ENCODE measurements at places on chromosomes 5 and 9.

GRCh38 chr5:140801494-140801841, 611 bp downstream of the PCDHA3 start:
- DNase-seq: no peak

DNA sequence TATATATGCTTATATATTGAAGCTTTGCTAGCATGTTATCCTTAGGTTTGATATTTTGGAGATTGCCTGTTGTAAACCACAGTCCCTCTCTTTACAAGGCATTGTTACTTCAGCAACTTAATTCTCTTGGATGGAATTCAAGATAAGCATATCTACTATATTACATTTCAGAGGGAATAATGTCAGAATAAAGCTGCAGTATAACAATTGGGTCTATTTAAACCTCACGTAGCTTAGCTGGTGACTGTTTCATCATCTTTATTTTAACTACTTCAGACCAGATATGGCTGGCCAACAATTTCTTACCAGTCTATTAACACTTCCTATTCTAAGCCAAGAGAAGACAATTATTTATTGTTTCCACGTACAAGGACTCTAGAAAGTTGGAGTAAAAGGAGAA, 27.1 kb downstream of the ZCCHC10 start:
- no peak for DNase-seq

DNA sequence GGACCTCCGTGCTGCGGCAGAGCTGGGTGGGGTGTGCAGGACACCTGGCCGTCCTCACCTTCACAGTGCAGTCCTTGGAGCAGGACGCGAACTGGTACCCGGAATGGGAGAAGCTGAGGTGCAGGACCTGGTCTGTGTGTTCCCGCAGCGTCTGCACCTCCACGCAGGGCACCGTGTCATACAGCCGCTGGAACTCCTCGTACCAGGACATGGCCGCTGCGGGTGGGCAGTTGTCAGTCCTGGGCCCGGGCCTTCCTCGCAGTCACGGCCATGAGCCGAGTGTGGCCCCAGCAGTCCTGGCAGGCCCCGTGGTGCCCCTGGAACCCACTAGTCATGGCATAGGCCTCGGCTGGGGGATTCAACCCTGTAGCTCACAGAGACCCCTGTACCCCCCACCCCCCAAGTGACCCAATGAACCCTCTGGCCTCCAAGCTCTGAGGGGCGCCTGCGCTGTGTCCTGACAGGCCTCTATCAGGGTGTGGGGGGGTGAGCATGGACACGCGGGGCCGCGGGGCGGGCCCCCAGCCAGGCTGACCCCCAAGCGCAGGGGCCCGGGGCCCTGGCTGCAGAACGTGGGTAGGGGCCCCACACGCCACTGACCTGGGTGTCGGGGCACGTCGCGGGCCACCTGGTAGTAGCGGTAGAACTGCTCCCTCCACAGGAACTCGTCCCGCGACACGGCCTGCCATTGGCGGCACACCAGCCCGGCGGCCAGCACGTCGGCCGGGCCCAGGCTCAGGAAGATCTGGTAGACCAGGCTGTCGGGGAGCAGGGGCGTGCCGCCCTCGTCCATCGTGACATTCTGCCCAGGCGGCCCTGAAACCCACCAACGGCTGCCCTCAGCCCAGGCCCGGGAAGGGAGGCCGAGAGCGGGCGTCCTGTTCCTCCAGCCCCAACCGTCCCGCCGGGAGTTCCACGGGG, 987 bp downstream of the FBXW5 start:
- DNase-seq: peak; percentile 79

DNA sequence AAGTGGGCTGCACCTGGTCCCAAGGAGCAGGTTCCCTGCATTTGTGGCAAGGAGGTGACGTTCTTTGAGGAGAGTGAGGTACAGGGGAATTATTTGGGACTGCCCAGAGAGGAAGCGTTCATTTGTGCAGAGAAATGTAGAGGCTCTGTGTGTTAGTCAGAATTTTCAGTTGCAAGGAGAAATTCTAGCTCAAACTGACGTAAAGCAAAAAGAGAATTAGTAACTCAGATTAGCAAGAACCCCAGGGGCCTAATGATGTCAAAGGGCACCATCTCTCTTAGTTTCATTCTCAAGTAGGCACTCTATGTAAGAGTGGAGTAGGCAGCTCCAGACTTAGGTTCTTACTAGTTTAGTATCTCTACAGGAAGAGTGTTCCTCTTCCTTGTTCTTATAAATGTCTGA, 2.4 kb upstream of the TXN start:
- DNase-seq: no peak

DNA sequence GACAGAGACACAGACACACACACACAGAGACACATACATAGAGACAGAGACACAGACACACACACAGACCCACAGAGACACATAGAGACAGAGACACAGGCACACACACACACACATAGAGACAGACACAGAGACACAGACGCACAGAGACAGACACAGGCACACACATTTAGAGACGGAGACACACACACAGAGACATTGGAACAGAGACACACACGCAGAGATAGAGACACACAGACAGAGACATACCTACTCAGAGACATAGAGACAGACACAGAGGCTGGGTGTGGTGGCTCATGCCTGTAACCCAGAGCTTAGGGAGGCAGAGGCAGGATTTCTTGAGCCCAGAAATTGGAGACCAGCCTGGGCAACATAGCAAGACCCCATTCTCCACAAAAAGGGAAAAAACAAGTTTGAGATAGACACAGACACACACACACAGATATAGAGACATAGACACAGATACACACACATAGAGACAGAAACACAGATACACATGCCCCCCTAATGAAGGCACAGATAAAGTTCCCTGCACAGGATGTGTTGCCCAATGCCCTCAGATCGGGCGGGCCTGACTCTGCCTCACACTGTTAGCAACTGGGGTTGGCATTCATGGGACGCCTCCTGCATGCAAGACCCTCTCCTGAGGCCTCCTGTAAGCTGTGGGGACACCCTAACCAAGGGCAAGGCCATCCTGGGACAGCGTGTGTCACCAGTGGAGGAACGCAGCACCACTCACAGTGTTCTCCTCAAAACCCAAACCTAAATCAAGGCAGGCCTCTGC, 3.3 kb upstream of the RALGDS start:
- no peak for DNase-seq

GRCh38 chr5:154384480-154385235, 61.1 kb upstream of the SAP30L start:
- DNase-seq: no peak

DNA sequence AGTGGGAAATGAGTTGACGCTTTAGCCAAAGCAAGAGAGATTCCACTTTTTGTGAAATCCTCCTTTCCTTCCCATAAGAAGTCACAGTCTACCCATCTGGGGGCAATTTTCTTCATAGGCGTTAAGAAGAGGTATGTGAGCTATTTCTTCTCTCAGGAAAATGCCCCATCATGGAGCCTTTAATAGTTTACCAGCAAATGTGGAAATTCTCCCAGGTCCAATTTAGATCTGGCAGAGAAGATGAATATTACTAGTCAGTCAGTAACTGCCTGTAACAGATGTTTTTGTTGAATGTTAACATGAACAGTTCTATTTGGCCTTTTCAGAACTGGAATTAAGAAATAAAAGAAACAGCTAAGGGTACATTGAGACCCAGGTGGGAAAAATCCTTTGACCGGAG, 156.4 kb upstream of the RFX3 start:
- no peak for DNase-seq

GRCh38 chr9:128554155-128554862, 1.9 kb downstream of the SPTAN1 start:
- DNase-seq: no peak

- no peak for DNase-seq
Measured at GRCh38 chr5:175596761-175597189, 61.1 kb upstream of the HRH2 start.
